Thoracic aorta (tissue), 2 donors: ENCODE measurements at places on chromosomes 2 and 18. TPM values are rescaled to one million over a fixed set of nuclear protein-coding genes. Genes with fewer than 3 reads are reported as not detected.

DNA sequence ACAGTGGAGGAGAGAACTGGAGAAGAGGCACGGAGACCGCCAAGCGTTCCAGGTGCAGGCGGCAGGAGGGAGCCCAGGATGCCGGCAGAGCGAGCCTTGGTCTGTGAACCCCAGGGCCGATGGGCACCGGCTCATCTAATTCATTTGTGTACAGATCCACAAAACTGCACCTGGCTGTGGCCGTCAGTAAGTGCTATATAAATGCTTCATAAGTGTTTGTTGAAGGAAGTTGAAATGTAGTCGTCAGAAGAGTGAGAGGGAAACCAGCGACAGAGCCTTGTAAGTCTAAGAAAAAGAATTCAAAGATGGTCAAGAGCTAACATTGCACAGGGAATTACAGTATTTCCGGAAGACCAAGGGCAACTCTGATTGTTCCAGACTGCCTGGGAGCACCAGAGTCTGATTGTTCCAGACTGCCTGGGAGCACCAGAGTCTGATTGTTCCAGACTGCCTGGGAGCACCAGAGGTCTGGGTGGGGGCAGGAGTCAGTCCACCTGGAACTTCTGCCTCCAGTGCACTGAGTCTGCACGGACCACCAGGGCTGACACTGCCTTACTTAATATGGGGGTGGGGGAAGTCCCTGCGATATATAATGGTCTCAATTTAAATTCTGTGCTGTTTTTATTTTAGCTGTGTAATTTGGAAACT lies 112.3 kb downstream of the BCL2 start:
- peaks cover 38% of the 10 kb centered on the region for H3K4me1 ChIP-seq
- H3K4me3 ChIP-seq: no peak overlapping the region
- H3K27me3 ChIP-seq: no peaks in the 10 kb centered on the region
- no peak for DNase-seq
- no peaks in the 10 kb centered on the region for H3K36me3 ChIP-seq

DNA sequence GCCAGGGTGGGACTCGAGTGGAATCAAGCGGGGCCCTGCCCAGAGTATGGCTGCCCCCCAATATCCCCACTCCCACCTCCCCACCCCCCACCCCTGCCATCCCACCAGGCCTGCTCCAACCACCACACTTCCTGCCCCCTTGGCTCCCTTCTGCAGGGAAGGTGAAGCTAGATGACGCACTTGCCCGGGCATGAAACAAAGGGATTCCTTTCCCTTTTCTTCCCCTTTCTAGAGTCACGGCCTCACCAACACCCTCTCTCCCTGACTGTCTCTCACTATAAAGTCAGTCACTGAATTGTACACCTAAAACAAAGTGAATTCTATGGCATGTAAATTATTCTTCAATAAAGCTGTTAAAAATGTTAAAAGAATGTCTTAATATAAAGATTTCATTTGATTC lies 16.0 kb downstream of the ZBTB7C start:
- peaks cover 9% of the 10 kb centered on the region for H3K4me1 ChIP-seq
- H3K27me3 ChIP-seq: no peaks in the 10 kb centered on the region
- no peaks in the 10 kb centered on the region for H3K36me3 ChIP-seq
- no peak overlapping the region for H3K27ac ChIP-seq

ZNF2 gene
- 2.3 TPM for total RNA-seq

- H3K4me3 ChIP-seq: no peak overlapping the region
- H3K27ac ChIP-seq: no peak overlapping the region
- no peaks in the 10 kb centered on the region for H3K4me1 ChIP-seq
- DNase-seq: no peak
- H3K36me3 ChIP-seq: no peaks in the 10 kb centered on the region
Measured at GRCh38 chr2:57842531-57842930, 204.1 kb upstream of the VRK2 start.

DNA sequence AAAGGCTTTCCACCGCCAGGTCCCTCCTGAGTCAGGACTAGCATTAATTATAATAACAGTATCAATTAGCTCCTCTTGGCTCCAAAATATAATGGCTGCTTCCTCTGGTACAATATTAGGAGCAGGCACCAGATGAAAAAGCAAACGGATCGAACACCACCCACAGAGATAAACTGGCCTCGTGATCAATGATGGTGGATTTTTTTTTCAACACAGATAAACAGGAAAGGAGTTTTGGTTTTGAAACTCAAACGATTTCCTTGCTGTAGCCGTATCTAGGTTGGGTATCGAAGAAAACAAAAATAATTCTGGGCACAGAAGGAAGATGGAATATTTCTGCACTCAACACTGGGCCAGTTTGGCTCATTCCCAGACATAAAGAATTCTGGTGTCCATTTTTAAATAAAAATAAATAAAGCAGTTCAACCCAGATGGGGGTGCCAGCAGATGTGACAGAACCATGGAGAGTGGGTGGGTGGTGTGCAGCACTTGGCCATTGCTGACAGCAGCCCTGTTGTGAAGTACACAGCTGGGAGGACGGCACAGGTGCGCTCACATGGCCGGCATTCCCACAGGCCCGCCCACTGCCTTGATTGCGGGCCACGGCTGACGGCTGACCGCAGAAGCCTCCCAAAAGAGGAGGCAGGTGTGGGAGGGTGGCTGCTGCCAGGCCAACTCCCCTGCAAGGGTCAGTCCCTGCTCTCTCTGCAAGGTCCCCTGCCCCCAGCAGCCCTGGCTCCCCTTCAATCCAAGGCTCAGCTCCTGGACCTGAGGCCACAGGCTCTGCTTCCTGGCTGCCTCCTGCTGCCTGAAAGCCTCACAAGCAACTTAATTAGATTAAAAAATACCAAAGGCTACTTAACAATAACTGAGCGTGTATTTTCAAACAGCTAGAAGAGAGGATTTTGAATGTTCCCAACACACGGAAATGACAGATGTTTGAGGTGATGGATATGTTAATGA lies 351.9 kb upstream of the ID2 start:
- no peaks in the 10 kb centered on the region for H3K4me1 ChIP-seq
- H3K36me3 ChIP-seq: no peaks in the 10 kb centered on the region
- no peak overlapping the region for H3K27ac ChIP-seq
- H3K4me3 ChIP-seq: no peak overlapping the region
- DNase-seq: no peak
- no peaks in the 10 kb centered on the region for H3K27me3 ChIP-seq

SLC9A4 gene
- not detected for total RNA-seq

IL1RL1 gene
- total RNA-seq: 32.8 TPM

ASB18 gene
- not detected for total RNA-seq

- no peaks in the 10 kb centered on the region for H3K36me3 ChIP-seq
- H3K4me3 ChIP-seq: no peak overlapping the region
- no peaks in the 10 kb centered on the region for H3K4me1 ChIP-seq
- DNase-seq: no peak
- no peaks in the 10 kb centered on the region for H3K27me3 ChIP-seq
- H3K27ac ChIP-seq: no peak overlapping the region
Measured at GRCh38 chr2:237143676-237144440, 58.2 kb downstream of the COPS8 start.

DNA sequence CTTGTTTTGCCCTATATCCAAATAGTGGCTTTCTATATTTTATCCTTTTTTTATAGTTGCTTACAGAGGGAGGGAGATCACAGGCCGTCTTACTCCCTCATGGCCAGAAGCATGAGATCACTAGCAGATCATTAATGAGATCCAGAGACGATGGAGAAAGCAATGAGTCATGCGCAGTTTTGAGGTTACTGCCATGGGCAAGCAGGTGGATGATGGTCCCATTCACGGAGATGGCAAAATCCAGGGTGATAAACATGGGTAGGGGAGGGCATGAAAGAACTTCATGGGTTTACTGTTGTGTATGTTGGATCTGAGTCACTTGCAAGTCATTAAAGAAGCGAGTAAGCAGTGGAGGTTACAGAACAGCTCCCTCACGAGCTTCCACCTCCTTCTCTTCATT lies 60.4 kb downstream of the C18orf63 start:
- H3K27me3 ChIP-seq: no peaks in the 10 kb centered on the region
- H3K27ac ChIP-seq: no peak overlapping the region
- no peak for DNase-seq
- H3K36me3 ChIP-seq: no peaks in the 10 kb centered on the region

XPO1 gene
- 117 TPM for total RNA-seq

DNA sequence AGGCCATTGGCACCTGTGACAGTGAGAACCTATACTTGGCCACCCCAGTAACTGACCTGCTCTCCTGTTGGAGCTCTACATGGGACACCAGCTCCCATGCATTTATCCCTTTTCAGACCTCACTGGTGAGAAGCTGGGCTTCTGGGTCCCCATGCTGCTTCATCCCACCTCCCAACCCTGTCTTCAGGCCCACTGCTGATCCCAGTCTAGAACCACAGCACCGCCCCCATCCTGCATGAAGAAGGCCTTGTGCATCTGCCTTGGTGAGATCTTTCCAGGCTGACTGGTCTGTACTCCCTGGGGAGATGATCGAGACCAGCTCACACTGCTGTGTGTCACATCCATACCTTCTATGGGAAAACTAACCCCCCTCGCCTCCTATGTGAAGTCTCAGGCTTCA lies 22.7 kb downstream of the TTC32 start:
- H3K4me3 ChIP-seq: no peak overlapping the region
- H3K36me3 ChIP-seq: no peaks in the 10 kb centered on the region
- no peak for DNase-seq
- H3K4me1 ChIP-seq: no peaks in the 10 kb centered on the region
- H3K27ac ChIP-seq: no peak overlapping the region
- H3K27me3 ChIP-seq: no peaks in the 10 kb centered on the region

- peaks cover 5% of the 10 kb centered on the region for H3K4me1 ChIP-seq
- no peak for DNase-seq
- no peaks in the 10 kb centered on the region for H3K36me3 ChIP-seq
- H3K27me3 ChIP-seq: no peaks in the 10 kb centered on the region
- H3K4me3 ChIP-seq: no peak overlapping the region
- H3K27ac ChIP-seq: no peak overlapping the region
Measured at GRCh38 chr18:58780045-58780444, 84.6 kb upstream of the ZNF532 start.

DNA sequence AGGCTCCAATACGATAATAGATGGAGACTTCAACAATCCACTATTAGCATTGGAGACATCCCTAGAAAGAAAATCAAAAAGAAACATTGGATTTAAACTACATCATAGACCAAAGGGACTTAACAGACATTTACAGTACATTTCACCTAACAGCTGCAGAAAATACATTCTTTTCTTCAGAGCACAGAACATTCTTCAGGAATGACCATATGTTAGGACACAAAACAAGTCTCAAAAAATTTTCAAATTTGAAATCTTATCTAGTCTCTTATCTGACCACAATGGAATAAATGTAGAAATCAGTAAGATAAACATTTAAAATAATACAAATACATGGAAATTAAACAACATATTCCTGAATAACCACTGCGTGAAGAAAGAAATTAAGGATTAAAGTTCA lies 68.7 kb downstream of the STRADB start:
- H3K4me3 ChIP-seq: no peak overlapping the region
- no peaks in the 10 kb centered on the region for H3K27me3 ChIP-seq
- DNase-seq: no peak
- no peaks in the 10 kb centered on the region for H3K36me3 ChIP-seq
- no peaks in the 10 kb centered on the region for H3K4me1 ChIP-seq

GRCh38 chr18:56066524-56067213 lies 478.7 kb upstream of the TCF4 start:
- DNase-seq: no peak
- H3K27ac ChIP-seq: no peak overlapping the region
- H3K4me1 ChIP-seq: no peaks in the 10 kb centered on the region
